Stimulated activated CD8-positive, alpha-beta memory T cell treated with anti-CD3 and anti-CD28 coated beads, Interleukin-4, amount 100 ng/mL, for 4 hours (primary cell): ENCODE measurements at places on chromosomes 13 and 19.
A peak's percentile ranks its signal among the peaks of the same experiment; 100 is the strongest.

DNA sequence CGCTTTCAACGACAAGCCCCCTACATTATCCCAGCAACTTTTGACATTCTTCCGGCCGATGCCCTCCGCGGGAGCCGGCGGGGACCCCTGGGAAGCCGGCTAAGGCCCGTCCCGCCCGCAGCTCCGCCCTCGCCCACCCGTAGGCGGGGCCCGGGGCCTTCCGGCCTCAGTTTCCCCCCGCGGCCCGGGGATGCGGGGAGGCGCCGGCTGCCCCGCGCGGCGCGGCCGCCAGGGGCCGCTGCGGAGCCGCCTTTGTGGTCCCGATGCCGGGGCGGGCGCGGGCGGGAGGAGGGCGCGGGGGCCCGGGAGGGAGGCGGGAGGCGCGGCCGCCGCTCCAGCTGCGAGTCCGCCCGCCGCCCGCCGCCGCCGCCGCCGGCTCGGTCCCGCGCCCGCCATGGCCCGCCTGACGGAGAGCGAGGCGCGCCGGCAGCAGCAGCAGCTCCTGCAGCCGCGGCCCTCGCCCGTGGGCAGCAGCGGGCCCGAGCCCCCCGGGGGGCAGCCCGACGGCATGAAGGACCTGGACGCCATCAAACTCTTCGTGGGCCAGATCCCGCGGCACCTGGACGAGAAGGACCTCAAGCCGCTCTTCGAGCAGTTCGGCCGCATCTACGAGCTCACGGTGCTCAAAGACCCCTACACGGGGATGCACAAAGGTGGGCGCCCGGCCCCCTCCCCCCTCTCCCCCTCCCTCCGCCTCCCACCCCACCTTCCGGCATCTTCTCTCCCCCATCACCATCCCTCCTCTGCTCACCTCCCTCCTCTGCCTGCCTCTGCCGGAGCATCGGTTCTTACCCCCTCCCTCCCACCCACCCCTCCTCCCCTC is at the start of gene CELF5:
TSS of gene CELF5 (plus strand) at position 316 of the 823 bp plus-strand sequence. CDS start at position 395, 79 bp downstream.
- peak; percentile 20 for DNase-seq

GRCh38 chr13:26954976-26955375 is 194.4 kb upstream of the GPR12 start:
- no peak for DNase-seq

GRCh38 chr19:50795664-50796073 is 5.5 kb downstream of the ACP4 start:
- no peak for DNase-seq

GRCh38 chr13:30712536-30713532 is 22.5 kb upstream of the ALOX5AP start:
- no peak for DNase-seq

DNA sequence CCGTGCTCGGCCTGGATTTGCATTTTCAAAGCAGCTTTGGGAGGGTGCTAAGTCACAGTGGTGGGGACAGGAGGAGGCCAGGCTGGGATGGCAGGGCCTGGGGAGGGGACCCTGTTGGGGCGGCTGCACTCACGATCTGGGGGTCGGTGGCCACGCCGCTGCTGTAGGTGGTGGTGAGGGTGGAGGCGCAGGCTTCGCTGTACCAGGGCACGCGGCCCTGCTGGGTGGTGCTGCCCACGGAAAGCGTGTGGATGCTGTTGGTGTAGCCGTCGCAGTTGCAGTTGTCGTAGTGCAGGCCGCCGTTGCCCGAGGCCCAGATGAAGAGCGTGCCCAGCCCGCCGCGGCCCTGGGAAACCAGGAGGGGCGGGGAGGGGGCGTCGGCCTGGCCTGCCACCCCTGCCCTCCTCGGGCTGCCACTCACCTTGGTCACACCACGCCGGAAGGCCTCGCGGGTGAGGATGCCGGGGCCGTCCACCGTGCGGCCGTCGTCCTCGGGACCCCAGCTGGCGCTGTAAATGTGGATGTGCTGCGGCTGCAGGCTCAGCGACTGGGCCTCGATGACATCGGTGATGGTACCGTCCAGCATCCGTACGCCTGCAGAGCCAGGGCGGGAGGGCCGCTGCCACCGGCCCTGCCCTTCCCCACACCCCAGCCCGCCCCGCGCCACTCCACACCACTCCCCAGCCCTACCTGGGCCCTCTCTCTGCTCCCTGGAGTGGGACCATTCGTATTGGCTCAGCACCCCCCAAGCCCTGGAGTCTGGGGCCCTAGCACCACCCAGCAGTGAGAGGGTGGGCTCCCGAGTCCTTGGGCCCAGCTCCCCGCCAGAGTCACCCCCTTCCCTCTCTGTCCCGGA is 3.2 kb downstream of the PCSK4 start:
- DNase-seq, result no peak

DNA sequence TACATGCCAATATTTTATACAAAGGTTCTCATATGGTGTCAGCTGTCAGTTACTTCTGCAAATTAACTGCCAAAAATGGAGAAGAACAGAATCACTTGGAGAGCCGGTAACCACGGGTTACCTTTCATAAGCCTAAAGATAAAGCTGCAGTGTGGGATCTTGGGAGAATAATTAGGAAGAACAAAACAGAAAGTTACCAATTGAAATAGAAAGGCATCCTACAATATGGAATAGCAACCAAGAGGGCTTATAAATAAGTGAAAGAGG is 74.2 kb downstream of the TSHZ3 start:
- no peak for DNase-seq

DNA sequence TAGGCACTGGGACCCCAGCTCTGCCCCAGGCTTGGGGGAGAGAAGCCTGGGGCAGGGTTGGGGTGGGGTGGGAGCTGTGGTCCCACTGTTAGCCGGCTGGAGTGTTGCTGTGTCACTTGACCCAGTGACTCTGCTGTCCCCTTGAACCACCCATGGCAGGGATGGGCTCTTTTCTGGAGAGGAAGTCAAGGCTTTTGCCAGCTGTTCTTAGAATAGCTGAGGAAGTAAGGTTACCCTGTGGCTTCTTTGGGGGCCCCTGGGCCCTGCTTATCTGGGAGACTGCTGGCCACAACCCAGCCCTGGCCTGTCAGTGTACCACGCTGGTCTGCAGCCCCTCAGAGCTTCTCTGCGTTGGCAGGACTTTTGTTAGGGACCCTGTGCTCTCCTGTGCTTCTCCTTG is 9.1 kb downstream of the PNPLA6 start:
- DNase-seq, result no peak

GRCh38 chr19:46604781-46605355 is 3.7 kb downstream of the CALM3 start:
- no peak for DNase-seq

GRCh38 chr13:93268327-93269028 is 41.9 kb downstream of the GPC6 start:
- DNase-seq, result no peak

DNA sequence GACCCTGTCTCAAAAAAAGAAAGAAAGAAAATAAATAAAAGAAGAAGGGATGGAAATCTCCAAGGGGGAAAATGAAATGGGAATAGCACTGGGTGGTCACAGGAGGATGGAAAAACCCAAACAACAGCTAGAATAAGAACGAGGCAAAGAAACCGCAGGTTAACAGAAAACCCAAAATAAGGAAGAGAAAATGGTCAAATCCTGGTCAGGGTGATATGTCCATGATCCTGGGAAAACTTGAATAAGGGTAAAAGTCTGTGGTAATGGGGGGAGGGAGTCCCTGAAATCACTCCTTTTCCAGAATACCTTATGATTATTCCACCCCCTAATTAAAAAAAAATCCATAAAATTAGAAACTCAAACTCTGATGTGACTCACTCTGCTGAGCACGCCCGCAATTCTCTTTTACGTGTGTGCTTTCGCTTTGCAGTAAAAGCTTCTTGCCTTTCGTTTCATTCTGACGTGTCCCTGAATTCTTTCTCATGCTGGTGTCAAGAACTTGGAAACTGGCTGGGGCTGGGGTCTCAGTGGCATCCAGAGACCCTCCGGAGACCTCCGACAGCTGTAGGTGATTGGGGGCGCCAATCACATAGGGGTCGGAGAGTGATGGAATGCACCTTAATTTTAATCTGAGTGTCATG is 4.3 kb upstream of the NAXD start:
- no peak for DNase-seq

DNA sequence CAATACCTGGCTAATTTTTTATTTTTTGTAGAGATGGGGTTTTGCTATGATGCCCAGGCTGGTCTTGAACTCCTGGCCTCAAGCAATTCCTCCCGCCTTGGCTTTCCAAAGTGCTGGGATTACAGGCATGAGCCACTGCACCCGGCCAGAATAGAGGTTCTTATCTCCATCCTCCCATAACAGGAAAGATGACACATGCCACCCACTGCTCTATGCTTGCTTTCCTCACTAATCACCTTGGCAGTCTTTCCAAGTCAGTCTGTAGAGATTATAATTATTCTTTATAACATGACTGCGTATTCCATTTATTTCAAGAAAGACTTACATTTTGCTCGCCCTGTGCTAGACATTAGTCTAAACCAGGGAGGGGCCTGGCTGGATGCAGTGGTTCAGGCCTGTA is 6.7 kb downstream of the VAV1 start:
- no peak for DNase-seq

GRCh38 chr13:37263871-37264270 is 158.4 kb upstream of the CSNK1A1L start:
- DNase-seq, result no peak

DNA sequence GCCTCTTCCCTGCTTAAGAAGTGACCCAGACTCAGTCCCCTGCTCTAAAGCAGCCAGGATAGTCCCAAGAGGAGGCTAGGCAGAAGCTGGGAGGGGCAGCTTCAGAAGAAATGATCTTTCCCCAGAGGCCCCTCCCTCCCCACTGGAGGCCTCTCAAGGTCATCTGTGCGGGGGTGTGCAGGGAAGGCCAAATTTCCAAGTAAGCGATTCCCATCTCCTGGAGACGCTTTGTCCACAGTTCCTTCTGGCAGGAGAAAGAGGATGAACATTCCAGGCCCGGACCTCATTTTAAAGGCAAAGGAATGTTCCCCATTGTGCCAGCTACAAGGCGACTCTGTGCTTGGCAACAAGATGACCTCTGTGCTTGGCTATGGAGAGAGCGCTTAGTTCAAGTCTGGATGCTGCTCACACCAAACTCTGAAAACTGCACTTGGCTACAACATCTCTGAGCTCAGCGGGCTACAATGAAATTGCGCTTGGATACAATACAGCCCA is 23.5 kb downstream of the COL5A3 start:
- DNase-seq, result no peak

GRCh38 chr19:43489310-43489709 is 15.2 kb downstream of the PHLDB3 start:
- no peak for DNase-seq

- no peak for DNase-seq
Observed at GRCh38 chr13:25525884-25526283, 154.1 kb downstream of the ATP8A2 start.

GRCh38 chr19:4227771-4228170 is 1.6 kb upstream of the EBI3 start:
- no peak for DNase-seq

GRCh38 chr13:113842336-113843062 is 21.4 kb downstream of the GAS6 start:
- no peak for DNase-seq
